ENCODE measurements at places on chromosomes 1 and 21.
A peak's percentile ranks its signal among the peaks of the same experiment; 100 is the strongest.

DNA sequence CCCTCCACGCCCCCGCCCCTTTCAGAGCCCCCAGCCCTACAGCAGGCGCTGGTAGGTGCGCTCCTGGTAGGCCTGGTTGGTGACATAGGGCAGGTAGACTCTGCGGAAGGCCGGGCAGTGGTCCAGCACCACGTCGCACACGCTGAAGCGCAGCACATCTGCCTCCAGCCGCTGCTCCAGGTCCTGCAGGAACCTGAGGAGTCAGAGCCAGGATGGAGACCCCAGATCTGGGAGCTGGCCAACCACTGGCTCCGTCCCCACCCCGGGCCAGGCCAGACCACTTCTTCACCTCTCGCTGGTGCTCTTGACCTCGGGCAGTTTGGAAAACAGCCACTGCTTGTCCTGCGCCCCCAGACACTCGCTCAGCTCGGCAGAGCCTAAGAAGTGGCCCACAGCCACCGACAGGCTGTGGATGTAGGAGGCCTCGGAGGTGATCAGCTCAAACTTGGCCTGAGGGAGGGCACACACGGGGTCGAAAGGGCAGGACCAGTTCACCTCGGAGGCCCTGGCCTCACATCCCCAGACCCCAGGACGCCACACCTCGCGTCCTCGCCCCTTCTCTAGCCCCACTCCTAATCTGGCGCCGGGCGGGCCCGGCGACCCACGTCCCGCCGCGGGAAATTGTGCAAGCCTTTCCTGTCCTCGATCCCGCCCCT lies 6.4 kb downstream of the ARHGEF19 start:
- peaks cover 15% of the 10 kb centered on the region for H3K4me1 ChIP-seq
- DNase-seq = no peak
- peak overlapping the region; percentile 51 for H3K27ac ChIP-seq
- H3K36me3 ChIP-seq = peaks cover 11% of the 10 kb centered on the region
- H3K27me3 ChIP-seq = no peaks in the 10 kb centered on the region

GRCh38 chr21:29149808-29150425 lies 19.5 kb downstream of the MAP3K7CL start:
- no peak for DNase-seq
- no peaks in the 10 kb centered on the region for H3K27me3 ChIP-seq
- no peak overlapping the region for H3K27ac ChIP-seq

- H3K27me3 ChIP-seq = peaks cover 16% of the 10 kb centered on the region
- H3K4me3 ChIP-seq = no peak overlapping the region
- H3K36me3 ChIP-seq = no peaks in the 10 kb centered on the region
These were observed 13.1 kb upstream of the HEYL start for GRCh38 chr1:39652554-39652953.

DNA sequence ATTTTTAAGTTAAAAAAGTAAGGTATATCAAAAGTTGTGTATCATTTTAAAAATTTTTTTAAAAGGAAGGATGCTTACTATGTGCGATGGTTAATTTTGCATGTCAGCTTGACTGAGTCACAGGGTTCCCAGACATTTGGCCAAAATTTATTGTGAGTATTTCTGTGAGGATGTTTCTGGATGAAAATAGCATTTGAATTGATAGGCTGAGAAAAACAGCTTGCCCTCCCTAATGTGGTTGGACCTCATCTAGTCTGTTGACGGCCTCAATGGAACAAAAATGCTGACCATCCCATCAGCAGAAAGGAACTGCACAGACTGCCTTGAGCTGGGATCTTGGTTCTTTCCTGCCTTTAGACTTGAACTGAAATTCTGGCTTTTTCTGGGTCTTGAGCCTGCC lies 724.5 kb downstream of the NCAM2 start:
- no peak overlapping the region for H3K4me3 ChIP-seq
- no peaks in the 10 kb centered on the region for H3K36me3 ChIP-seq

- no peaks in the 10 kb centered on the region for H3K27me3 ChIP-seq
- no peaks in the 10 kb centered on the region for H3K36me3 ChIP-seq
- H3K4me3 ChIP-seq = no peak overlapping the region
- no peak for DNase-seq
- H3K27ac ChIP-seq = no peak overlapping the region
- H3K4me1 ChIP-seq = no peaks in the 10 kb centered on the region
These were observed 100.2 kb downstream of the DMRTB1 start for GRCh38 chr1:53559391-53559815.

DNA sequence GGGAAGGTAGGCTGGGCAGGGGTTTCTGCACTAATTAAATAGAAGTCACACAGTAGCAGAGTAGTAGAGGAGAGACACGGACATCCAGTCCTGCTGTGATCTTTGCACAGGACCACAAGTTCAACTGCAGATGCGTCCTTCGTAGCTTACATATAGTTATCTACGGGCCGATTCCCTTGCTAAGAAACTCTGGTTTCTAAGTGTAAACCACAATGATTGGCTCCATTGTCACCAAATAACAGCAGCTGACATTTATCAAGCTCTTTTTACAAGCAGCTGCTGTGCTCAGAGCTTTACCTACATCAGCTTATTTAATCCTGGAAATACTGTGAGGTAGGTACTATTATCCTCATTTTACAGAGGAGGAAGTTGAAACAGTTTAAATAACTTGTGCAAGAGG lies 3.1 kb downstream of the SLC45A3 start:
- H3K27me3 ChIP-seq = no peaks in the 10 kb centered on the region
- peaks cover 72% of the 10 kb centered on the region for H3K4me1 ChIP-seq
- H3K36me3 ChIP-seq = peaks cover 4% of the 10 kb centered on the region
- no peak for DNase-seq
- peak overlapping the region; percentile 90 for H3K27ac ChIP-seq
- no peak overlapping the region for H3K4me3 ChIP-seq
